Cardiac fibroblast (primary cell): ENCODE measurements at places on chromosomes 3 and 15.

DNA sequence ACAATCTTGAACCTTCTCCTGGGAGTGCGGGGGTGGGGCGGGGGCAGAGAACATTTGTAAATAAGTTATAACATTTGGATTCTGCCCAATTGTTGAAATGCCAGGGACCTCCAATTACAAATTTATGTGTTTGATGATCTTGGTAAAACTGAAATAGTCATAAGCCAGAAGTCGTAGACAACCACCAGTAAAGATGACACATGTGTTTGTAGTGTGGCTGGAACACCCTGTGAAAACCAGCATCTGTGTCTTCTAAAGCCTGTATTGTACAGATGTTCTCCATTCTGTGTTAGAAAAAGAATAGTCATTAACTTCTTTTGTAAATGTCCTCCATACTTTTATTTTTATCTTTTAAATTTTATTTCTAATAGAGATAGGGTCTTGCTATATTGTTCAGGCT lies 61.8 kb downstream of the ARIH1 start:
- no peak for DNase-seq

DNA sequence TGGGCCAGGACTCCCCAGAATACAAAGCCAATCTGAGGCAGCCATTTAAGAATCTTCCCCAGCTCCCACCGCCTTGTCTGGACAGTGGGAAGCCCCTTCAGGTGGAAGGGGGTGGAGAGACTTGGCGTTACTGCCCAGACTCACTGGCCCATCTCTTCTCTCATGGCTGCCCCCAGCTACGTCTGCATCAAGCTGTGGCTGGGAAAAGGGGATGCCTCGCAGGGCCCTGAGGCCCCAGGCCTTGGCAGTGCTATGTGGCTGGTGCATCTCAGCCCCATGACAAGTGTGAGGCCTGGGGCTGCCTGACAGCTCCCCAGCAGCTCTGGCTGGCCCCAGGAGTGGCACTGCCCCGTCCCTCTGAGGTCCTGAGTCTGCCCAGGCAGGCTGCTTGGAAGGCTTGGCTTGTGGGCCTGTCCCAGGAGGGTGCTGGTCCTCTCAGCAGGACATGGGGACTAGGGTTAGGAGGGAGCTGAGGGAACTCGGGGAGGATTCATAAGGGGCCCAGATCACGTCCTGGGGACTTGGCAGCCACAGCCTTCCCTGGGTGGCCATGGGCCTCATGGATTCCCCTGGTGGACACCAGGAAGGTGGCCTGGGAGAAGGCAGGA lies 20.2 kb upstream of the SLC41A3 start:
- no peak for DNase-seq

GRCh38 chr15:75211436-75212199 lies 9.9 kb downstream of the C15orf39 start:
- DNase-seq, result peak; percentile 26

DNA sequence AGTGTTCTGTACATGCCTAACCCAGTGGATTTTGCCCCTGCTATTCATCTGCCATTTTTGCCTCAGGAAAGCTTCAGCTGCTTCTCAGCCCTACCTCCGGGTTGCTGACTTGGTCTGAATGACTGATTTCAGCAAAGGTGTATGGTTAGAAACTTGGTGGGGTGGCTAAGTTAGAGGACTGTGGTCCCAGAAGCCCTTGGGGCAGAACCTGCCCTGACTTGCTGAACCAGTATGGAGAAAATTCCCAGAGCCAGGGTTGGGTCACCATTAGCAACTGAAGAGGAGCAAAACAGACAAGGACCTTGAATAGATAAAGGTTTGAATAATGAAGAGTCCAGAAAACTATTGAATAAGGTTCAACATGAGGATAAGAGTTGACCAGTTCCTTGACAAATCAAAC lies 6.1 kb upstream of the WWTR1 start:
- no peak for DNase-seq

DNA sequence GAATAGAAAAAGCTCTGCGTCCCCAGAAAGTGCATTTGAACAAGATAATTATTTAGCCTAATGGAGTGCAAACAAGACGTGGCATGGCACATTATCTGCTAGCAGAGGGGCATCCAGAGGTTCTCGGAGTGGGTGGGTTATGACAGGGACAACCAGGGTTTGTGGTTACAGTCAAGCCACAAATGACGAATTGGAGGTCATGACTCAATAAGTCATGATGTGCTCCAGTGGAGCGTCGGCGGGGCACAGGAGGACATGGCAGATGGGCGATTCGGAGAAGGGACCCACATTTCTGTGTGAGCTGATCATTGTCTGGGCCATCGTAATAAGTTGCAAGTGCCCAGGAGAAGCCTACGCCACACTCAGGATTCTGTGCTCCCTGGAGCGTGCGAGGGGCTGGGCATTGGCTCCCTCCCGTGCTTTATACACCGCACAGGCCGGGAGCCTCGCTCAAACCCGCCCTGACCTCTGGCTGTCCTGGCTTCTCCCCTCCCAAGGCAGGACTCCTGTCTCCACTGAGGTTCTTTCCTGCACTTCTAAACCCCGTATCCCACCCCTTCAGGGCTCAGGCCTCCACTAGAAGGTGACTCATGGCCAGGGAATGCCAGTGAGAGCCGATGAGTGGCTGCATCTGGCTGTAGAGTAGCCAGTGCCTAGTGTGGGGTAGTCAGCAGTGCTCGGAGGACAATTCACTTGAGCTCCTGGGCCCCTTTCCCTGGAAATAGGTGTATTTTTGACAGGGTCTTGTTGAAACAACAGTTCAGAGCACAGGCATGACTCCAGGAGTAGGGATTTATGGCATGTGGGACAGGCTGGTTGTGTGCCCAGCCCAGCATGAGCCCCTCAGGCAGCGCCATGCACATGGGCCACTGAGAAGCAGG lies 67.4 kb downstream of the GRIP2 start:
- peak; percentile 88 for DNase-seq

DNA sequence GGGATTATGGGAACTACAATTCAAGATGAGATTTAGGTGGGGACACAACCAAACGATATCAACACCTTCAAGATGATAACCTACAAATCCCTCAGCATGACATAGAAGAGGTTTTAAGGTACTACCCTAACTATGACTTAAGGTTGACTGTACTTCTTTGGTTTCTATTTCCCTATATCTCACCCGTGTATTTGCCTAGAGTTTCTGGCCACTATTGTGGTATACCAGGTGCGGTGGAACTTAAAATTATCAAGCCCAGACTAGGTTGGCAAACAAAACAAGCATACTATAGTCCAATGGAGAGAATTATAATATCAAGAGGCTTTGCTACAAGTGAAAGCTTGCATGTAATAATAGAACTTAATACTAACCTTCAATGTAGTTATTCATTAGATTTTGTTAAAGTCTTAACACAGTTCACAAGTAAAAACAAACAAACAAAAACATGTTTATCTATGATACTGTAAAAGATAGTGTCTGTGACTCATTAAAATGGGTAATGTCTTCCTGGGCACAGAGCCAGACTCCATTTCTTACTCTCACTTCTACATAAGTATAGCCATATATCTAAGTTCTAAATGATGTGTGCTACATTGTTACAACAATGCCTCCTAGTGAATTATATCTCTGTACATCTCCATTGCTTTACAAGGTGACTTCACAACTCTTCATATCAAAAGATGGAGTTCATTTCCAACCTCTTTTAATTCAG lies 479.1 kb downstream of the ZBBX start:
- DNase-seq, result no peak

DNA sequence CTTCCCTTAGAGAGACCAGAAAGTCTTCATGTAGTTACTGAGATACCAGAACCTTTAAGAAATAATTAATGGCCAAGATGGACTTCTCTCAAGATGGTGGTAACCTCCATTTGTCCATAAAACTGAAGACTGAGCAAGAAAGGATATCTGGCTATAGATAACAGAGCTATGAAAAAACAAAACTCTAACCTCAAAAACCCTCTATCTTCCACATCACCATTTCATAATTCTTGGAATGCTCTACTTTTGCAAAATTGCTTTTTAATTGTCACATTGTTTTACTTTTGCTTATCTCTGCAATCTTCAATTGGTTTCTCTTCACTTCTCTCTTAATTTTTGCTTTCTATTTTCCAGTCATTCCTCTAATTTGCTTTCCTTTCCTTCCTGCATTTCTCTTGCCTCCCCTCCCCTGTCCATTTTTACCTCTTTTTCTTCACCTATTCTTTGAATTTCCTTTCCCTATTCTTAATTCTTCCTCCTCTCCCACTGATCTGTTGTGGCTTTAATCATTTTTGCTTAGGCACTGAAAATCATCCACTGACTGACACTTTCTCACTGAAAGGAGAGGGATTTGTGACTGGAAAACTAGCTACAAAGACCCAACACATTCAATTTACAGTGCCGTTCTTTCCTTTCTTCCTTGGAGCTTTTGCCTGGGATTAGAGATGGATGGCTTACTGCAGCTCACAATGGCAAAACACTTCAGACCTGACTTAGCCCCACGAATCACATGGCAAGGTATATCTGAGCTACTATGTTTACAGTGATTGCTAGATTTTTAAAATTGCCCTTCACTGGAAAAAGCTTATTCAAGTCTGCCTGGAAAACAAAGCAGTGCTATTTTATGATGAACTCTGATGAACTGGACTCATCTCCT lies 242.8 kb downstream of the CHST2 start:
- no peak for DNase-seq

GRCh38 chr3:11401434-11401833 lies 129.2 kb downstream of the ATG7 start:
- DNase-seq, result no peak

GRCh38 chr3:190169243-190169642 lies 48.5 kb upstream of the P3H2 start:
- no peak for DNase-seq

GRCh38 chr3:161913786-161914389 lies 417.3 kb downstream of the OTOL1 start:
- DNase-seq, result peak; percentile 79

- DNase-seq, result no peak
Observed at GRCh38 chr3:3209057-3209456, 29.6 kb upstream of the CRBN start.
